Activated naive CD8-positive, alpha-beta T cell treated with anti-CD3 and anti-CD28 coated beads, Interleukin-2, amount 50 U/mL, for 24 hours (primary cell): ENCODE measurements at places on chromosomes 2 and 18.

DNA sequence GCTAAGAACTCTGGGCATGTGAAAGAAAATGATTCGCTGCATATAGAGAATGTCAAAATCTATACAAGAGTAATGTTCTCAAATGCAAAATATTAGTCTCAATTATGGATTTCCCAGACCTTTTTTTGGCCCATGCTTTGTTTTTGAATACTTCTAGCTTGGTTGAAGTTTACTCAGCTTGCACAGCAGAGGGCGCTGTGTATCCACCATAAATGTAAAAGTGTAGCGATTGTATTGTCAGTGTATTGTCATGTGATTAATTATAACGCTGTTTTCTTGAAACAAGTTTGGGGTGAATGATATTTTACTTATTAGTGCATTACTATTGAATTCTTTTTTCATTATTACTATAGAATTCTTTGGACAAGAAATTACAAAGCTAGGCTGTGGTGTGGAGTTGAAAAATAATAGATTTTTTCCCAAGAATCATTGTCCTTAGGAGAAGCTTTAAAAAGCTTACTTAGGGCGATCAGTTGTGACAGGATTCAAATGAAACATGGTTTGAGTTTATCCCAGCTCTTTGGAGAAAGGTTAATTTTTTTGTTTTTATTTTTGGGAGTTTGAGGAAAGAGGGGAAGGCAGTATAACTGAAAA is 98.3 kb downstream of the PIK3C3 start:
- DNase-seq: peak; percentile 69

GRCh38 chr2:32783469-32783868 is 155.6 kb downstream of the TTC27 start:
- DNase-seq: no peak

- DNase-seq: no peak
Observed at GRCh38 chr2:85772019-85772745, 18.4 kb downstream of the ATOH8 start.

- no peak for DNase-seq
Observed at GRCh38 chr18:41949206-41949920, 5.7 kb upstream of the PIK3C3 start.

- DNase-seq: no peak
Observed at GRCh38 chr2:222281506-222281905, 17.3 kb downstream of the PAX3 start.

GRCh38 chr2:9094117-9094516 is 90.6 kb upstream of the MBOAT2 start:
- DNase-seq: no peak

GRCh38 chr2:181106789-181107627 is 126.6 kb downstream of the UBE2E3 start:
- DNase-seq: no peak

DNA sequence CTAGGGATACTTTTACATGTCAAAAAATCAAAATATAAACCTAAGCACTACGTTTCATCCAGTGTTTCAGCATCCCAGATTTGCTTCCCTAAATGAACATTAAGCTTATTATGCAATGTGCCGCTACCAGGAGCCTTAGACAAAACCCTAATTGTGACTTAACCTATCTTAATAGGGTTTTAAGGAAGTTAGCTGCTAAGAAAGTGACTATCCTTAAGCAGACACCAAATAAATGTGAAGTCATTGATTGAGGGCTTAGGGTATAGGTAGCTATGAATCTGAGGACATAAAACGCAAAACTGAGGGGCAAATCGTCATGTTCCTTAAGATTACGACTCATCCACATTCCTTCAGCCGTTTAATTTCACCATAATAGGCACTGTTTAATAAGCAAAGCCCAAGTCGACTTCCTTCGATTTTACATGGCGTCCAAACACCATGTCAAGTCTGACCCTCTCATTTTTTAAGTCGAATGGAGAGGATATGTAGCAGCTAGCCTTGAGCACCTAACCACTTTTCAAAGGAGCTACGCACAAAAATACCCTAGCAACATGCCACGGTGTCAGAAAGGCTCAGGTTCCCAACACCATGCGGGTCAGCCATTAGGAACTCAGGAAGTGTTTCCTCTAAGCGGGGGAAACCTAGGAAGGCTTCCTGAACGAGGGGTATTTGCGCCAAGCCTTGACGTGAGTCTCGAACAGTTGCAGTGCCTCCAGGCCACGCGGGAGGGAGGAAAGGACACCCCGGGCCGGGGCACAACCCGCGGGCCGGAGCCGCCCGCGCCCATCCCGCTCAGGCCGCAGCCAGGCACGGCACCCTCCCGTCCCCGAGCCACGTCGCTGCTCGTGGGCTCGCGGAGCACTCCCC is 1.0 kb downstream of the HDLBP start:
- no peak for DNase-seq
